ENCODE measurements at places on chromosomes 1 and 21.

DNA sequence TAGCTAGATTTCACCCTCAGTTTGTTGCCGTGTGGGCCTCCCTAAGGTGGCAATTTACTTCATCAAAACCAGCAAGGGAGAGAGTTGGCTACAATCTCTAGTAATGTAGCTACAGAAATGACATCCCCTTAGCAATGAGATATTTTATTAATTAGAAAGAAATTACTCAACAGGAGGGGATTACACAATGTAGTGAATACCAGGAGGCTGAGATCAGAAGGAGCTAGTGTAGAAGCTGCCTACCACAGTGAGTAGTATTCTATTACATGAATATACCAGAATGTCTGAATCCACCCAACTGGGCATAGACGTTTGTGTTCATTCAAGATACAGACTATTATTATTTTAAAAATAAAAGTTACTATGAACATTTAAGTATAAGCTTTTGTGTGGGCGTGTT is 868.2 kb upstream of the CXADR start:
- DNase-seq: peak; percentile 31

DNA sequence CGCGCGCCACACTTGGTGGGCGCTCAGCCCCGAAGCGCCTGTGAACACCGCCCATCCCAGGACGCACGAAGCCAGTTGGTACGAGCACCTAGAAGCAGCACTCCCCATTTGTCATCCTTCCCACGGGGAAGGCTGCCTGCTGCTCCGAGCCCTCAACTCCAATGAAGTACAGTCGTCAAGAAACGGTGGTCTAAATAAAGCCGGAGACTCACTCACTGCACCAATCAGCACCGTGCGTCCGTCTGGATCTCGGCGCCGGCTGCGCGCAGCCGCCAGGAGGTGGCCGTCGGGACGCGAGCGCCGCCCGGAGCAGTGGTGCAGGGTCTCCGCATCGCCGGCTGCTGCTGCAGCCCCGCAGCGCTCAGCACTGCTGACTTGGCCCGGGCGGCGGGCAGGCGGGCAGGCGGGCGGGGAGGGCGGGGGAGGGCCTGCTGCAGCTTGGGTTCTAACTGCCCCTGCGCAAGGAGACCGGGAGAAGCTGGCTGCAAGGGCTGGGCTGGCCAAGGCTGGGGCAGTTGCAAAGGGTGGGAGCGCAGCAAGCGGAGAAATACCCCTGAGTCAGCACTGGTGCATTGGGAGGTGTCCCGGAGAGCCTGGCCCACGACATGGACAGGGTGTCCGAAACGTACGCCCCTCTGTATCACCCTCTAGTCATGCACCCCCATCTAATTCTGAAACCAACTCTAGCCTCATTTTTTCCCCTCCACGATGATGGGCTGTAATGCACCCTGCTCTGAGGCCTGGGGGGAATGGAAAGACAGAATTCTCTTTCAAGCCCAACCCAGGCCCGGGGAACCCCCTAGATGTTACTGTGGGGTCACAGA is 35.8 kb upstream of the H6PD start:
- DNase-seq: peak; percentile 35

GRCh38 chr1:155967341-155968050 is 10.9 kb downstream of the ARHGEF2 start:
- DNase-seq: no peak

- DNase-seq: no peak
Measured at GRCh38 chr1:209609791-209610630, 26.5 kb downstream of the CAMK1G start.

DNA sequence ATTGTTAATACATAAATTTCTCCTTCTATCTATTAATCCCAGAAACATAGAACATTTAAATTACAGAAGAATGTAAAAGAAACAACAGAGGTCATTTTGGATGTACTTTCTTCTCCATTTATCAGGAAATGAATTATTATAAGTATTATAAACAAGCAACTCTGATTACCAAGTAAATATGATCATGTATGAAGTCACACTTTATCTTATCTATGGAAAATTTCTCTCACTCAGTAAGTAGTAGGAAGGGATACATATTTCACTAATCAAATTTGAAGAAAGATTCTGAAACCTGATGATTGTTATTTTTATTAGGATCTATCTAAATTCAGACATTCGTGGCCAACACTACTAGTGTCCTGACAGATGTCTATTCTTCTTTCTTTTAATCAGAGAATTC is 770.7 kb downstream of the LTN1 start:
- no peak for DNase-seq

GRCh38 chr1:213017447-213018273 is 2.0 kb upstream of the ANGEL2 start:
- no peak for DNase-seq

DNA sequence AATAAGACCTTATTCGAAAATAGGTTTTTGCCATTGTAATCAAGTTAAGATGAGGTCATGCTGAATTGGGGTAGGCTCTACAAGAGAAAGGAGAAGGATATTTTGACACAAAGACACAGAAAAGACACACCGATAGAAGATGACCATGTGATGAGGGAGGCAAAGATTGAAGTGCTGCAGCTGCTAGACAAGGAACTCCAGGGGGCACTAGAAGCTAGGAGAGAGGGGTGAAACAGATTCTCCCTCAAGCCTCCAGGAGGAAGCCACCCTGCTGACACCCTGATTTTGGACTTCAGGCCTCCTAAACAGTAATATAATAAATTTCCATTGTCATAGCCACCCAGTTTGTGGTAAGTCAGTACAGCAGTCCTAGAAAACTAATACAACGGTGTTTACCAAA is 506.8 kb upstream of the CAMK1G start:
- DNase-seq: peak; percentile 30

DNA sequence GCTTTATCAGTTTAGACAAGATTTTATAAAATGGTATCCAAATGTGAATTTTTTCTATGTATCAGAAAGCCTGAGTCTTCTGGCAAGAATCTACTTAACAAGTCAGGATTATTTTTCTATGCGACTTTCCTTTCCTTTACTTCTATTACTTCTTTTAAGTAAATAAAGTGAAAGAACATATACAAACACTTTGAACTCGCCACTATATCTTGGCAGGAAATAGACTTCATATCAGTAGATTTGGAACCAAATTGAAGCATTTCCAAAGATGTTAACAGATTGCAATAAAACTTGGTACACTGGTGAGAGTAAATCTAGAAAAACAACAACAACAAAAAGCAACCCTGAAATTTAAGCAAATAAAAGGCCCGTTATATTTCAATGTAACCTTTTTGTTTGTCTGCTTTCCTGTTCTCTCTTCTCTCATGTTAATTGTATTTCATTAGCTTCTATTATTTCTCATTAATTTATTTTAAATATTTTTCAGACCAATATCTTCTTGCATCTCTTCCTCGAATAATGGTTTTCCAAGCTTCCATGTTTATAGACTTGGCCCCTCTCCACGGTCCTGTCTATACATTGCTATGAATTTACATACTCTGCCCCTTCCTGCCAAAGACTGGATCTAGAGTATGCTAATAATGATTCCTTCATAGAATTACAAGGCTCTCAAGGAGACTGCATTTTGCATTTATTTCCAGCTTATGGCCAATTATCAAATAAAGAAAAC is 843.6 kb downstream of the ADGRL2 start:
- no peak for DNase-seq

GRCh38 chr1:53547231-53547790 is 88.1 kb downstream of the DMRTB1 start:
- DNase-seq: no peak

DNA sequence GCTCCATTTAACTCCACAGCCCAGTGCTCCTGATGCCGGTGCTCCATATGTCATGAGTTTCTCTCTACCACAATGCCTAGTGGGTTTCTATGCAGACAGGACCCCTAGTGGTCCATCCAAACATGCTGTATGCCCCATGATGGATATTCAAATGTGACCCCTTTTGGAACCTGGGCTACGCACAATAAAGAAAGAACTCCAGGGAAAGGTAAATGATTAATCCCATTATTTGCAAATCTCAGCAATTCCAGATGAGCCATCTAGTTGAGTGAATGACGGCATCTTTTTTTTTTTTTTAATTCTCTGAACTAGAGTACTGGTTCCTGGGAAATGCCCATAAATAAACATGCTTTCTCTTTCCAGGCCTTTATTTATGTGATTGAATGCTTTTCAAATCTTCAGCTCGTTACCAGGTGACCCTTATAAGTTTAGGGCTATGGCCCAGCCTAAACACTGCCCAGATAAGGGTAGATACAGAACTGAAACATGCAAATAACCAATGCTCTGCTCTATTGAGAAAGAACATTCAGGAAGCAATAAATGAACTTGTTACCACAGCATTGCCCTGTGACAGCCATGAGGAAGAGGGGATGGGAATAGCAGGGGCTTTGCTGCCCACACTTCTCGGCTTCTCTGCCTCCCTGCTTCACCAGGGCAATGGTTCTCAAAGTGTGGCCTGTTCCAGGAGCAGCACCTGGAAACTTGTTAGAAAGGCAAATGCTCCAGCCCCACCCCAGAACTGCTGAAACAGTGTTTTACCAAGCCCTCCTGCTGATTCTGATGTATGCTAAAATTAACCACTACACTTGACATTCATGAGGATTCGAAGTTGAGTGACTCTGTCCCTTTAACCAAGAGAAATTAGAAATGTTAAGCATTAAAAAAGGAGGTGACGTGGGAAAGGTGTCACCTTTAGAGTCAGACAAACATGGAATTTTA is 151.7 kb downstream of the SEC16B start:
- no peak for DNase-seq

GRCh38 chr1:15691434-15692032 is 7.4 kb downstream of the PLEKHM2 start:
- DNase-seq: no peak

DNA sequence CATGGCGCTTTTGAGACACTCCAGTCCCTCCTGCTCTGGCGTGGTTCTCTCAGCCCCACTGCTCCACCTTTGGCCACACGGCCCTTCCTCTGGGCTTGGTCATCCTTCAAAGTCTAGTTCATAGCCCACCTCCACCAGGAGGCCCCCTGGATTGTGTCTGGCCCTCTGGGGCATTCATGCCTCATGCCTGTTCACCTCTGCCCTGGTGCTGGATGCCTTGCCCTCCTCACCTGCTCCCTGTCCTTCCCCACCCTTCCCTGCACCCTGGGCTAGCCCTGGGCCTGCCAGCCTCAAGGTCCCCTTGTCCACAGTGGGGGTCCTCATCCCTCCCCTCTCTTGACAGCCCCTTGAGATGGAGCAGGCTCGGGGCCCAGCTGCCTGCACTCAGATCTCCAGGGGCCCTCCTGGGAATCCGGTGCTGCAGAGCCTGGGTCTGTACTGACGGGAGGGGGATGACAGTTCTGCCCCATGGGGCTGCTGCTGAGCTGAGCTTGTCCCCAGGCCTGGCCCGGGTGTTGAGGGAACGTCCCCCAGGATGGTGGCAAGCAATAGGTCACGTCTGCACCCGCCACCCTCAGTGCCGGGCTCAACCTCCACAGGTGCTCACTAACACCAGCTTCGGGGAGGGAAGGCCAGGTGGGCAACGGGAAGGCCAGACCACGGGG is 18.4 kb downstream of the PRXL2B start:
- no peak for DNase-seq

DNA sequence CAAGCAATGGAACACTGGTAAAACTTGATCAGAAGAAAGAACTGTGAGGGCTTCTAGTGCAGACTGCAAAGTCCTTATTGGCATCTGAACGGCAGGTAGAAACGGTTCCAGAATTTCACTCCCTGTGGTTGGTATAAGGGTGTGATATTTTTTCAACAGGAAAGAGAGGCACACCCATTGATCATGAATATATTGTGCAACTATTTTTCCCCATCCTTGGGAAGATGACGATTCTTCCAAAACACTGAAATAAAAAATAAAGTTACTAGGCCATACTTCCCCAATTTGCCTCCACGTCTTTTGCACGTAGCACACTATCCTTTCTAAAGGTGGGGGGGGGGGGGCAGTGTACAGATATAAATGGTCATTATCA is 49.6 kb downstream of the TARBP1 start:
- DNase-seq: no peak

GRCh38 chr1:31703431-31704270 is at the start of gene COL16A1:
Gene COL16A1, minus strand, starts transcription at chr1:31704017. Its CDS starts 1,824 bp downstream, at chr1:31702193.
- peak; percentile 93 for DNase-seq

- no peak for DNase-seq
Measured at GRCh38 chr21:32921632-32922230, 104.0 kb upstream of the OLIG2 start.

DNA sequence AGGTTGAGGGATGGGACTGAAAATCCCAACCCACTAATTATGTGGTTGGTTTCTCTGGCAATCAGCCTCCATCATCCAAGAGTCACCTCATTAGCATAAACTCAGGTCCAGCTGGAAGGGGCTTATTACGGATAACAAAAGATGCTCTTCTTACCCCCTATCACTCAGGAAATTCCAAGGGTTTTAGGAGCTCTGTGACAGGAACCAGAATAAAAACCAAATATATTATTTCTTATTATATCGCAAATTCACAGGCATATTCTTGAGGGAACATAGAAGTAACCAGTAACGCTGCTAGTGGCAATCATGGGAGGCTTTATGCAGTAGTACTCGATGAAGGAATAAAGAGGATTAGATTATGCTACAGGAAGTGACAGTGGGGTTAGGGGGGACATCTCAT is 59.7 kb downstream of the ATF6 start:
- DNase-seq: no peak

DNA sequence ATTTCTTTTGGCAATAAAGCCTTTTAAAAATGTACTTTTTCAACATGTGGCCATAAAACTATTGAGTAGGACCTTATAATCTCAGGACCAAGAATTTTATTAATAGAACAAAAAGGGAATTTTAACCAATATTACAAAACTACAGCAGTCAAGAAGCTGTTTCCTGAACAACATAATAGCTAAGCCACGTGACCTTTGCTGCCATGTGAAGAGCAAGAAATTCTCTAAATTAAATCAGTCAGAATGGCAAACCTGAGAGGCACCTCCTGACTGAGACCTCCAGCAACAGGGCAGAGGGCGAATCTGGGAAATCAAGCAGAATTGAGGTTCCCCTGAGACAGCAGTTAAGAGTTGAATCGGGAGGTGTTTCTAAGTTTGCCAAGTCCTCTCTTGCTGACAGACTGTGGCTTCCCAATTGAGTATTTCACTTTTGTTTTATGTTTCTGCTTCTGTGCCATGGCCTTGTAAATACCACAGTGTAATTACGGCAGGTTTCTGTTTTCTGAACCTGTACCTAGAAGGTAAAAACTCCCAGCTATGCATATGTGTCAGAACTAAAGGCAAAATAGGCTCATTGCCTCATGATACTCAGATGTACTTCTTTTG is 358.4 kb downstream of the NTNG1 start:
- no peak for DNase-seq

DNA sequence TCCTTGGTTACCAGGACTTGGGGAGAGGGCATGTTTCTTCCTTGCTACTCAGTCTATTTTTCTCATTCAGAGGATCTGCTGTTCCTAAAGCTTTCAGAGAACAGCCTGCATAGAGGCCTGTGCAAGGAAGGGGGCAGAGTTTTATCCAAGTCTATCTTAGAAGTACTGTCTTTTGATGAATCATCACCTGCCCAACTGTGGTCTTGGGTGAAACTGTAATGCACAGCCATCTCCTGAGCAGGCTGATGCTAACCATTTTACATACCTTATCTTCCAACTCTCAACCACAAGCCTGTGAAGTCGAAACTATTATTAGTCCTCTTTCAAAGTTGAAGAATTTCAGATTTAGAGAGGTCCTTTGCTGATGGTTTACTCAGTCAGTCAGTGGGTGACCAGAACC is 368.0 kb downstream of the HHAT start:
- DNase-seq: peak; percentile 69
